ENCODE measurements at places on chromosomes 6 and 20. TPM values are rescaled to one million over a fixed set of nuclear protein-coding genes. Genes with fewer than 3 reads are reported as not detected.

- DNase-seq = no peak
These were observed 6.4 kb upstream of the TRIM38 start for GRCh38 chr6:25956226-25956625.

- DNase-seq = no peak
These were observed 155.0 kb downstream of the GRM1 start for GRCh38 chr6:146183831-146184230.

GRCh38 chr6:145816392-145816791 is 1.8 kb upstream of the FBXO30 start:
- DNase-seq = no peak

DNA sequence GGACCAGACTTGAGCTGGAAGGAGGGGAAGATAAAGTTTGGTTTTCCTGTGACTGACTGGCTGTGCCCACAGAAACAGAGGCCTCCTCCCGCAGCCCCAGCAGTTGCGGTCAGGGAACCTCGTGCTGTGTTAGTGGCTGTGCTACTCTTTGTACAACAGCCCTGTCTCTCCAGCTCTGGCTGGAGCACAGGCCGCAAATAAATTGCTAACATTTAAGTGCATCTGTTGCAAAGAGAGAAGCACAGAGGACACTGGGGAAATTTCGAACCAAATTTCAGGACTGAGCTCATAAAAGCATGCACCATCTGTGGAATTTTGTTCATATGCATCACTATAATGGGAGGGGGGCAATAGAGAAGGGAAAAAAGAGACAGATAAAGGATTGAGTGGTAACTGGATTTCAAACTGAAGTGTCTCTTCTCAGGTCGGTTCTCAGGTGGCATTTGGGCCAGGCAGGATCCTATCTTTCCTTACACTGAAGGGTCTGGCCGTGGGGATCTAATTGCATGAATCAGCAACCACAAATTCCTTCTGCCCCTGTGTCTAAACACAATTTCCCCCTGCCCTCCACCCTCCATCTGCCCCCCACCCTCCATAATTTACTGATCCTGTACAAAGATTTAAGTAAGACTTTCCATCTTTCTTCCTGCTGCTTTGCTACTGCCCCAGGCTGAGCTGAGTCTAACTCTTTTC is 88.9 kb upstream of the ATXN1 start:
- DNase-seq = no peak

DNA sequence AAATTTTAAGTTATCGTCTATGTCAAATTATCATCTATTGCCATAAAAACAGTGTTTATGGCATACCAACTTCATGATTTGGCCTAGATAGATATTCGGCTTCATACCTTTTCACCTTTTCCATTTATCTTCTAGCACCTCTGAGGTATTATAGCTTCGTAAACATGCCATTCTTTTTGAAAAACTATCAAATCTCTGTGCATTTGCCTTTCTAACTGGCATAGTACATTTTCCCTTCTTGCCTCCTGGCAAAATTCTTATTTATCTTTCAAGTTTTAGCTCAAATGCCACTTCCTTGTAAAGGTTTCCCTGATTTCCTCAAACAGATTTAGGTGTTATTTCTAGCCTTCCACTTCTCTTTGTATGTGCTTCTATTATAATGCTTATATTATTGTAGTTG is 7.0 kb upstream of the REV3L start:
- DNase-seq = no peak

GRCh38 chr6:3455569-3456394 is 1.1 kb downstream of the SLC22A23 start:
- no peak for DNase-seq

DNA sequence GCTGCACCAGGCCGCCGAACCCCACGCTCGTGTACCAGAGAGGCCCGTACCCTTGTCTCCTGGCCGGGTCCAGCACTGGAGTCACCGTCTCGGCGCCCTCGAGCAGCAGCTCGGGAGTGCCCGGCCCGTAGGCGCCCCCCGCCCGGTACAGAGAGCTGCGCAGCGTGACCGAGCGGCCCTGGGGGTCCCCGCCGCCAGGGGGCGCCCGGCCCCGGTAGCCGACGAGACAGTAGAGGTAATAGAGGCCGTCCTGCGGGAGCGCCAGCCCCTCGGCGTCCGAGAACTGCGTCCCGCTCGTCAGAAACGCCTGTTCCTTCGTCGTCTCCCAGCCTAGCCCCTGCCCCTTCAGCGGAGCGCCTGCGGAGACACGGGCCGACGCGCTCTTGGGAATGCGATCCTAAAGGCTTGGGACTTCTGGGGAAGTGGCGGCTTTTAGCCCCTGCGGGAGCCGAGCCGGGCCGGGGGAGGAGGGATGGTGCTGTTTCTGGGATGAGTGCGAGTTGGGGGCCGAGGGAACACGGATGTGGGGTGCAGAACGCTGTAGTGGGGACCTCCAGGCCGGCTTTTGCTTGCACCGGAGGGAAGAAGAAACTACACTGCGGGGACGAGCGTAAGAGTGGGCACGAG is 1.3 kb downstream of the LTB start:
- DNase-seq = peak; percentile 89

DNA sequence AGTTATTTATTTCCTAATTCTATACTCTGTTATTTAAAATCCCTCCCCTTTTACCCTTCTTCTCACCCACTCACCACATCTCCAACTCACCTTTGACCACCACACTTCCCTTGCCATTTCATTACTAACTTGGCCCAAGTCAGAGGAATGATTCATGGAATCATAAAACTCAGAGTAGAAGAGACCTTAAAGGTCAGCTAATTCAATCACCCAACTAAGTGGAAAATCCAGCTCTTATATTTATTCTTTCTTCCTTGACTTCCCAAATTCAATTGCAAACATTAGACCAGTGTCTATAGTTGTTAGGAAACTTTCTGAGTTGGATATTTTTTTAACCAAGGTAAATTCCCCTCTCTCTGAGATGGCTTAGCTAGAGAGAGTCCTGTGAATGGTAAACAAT is 26.5 kb upstream of the HEY2 start:
- no peak for DNase-seq

SCGN gene
- total RNA-seq = not detected

OARD1 gene
- total RNA-seq = 29.2 TPM

BNIP5 gene
- total RNA-seq = not detected

PAX1 gene
- not detected for total RNA-seq
